ENCODE measurements at places on chromosomes 6 and 20.

GRCh38 chr6:98014442-98015201 is 731.6 kb upstream of the MMS22L start:
- DNase-seq, result no peak

- no peak for DNase-seq
Measured at GRCh38 chr20:47266847-47267515, 89.5 kb downstream of the ZMYND8 start.

DNA sequence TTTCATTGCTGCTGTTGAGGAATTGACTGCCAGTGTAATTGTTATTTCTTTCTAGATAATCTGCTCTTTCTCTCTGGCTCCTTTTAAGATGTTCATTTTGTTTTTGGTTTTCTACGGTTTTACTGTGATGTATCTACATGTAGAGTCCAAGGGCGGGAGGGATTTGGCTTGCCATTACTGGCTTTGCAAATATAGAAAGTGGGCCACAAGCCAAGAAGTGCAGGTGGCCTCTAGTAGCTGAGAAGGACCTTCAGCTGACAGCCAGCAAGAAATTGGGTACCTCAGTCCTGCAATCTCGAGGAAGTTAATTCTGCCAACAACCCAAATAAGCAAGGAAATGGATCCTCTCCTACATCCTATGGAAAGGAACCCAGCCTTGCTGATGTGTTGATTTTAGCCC is 42.8 kb upstream of the GLP1R start:
- no peak for DNase-seq

GRCh38 chr6:135832166-135832565 is 19.3 kb upstream of the PDE7B start:
- no peak for DNase-seq

- DNase-seq, result no peak
Measured at GRCh38 chr6:115004204-115004603, 661.4 kb upstream of the HS3ST5 start.

- DNase-seq, result no peak
Measured at GRCh38 chr20:23071398-23071797, 14.7 kb downstream of the CD93 start.

DNA sequence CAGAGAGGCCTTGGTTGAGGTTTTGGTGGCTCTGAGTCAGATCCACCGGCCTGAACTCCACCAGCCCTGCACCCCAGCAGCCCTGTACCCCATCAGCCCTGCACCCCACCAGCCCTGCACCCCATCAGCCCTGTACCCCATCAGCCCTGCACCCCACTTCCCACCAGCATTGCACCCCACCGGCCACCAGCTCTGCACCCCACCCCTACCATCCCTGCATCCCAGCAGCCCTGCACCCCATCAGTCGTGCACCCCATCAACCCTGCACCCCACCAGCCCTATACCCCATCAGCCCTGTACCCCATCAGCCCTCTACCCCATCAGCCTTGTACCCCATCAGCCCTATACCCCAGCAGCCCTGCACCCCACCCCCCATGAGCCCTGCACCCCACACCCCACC is 14.3 kb upstream of the CHRNA4 start:
- no peak for DNase-seq

GRCh38 chr6:38933426-38933825 is 115.2 kb upstream of the GLP1R start:
- DNase-seq, result no peak

GRCh38 chr6:74936886-74937285 is 269.0 kb downstream of the COL12A1 start:
- peak; percentile 55 for DNase-seq

GRCh38 chr6:89745096-89745495 is 74.5 kb downstream of the MDN1 start:
- no peak for DNase-seq

GRCh38 chr20:50820515-50821256 is 25.8 kb downstream of the BCAS4 start:
- no peak for DNase-seq

DNA sequence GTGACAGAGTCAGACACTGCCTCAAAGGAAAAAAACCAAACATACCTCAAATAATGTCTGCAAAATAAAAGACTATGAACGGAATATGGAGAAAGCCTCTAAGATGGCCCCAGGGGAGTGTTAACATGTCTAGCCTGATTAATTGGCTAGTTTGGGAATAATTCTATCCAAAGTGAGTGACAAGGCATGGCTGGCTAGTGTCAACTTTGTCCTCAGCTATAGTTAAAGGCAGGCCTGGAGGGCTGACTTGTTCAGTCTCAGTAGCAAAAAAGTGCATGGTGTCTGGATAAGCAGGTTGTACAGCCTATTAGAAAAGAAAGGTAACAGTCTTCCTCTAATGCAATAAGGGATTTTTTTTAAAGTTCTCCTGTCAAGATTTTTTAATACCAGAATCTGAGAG is 32.7 kb downstream of the GCNT2 start:
- DNase-seq, result no peak

DNA sequence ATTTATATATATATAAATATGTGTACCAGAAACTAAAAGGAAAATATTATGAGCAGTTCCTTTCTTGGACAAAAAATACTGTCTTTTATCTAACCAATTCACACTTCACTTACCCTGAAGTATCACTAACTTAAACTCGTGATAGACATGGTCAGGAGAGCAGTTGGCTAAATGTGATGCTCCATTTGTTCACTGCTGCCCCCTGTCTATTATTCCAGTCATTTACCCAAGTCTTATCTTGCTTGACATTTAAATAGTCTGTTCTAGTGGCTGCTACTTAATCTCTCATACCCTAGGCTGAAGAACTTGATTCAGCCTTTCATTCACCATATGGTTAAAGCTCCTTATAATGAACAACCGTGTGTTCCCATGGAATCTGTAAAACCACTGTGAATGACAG is 789.6 kb upstream of the EYS start:
- no peak for DNase-seq

GRCh38 chr6:34284563-34285447 is 36.0 kb upstream of the SMIM29 start:
- DNase-seq, result peak; percentile 67

DNA sequence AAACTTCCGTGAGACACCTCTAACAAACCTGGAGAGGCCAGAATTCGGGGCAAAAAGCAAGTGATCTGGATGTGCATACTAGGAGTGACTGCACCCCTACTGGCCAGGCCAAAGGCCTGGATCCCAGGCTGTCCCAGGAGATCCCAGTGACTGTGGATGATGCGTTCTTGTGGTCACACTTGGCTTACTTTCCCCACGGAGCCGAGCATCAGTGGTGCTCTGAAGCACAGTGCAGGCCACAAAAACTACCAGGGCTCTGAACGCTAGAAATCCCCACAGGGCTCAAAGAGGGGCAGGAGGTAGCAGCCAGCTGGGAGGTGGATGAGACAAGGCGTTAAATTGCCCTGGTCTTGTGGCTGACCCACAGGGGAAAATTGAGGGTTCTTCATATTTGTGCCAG is 7.1 kb downstream of the TRIM26 start:
- DNase-seq, result no peak

- DNase-seq, result no peak
Measured at GRCh38 chr20:38175304-38176180, 10.5 kb upstream of the TGM2 start.

DNA sequence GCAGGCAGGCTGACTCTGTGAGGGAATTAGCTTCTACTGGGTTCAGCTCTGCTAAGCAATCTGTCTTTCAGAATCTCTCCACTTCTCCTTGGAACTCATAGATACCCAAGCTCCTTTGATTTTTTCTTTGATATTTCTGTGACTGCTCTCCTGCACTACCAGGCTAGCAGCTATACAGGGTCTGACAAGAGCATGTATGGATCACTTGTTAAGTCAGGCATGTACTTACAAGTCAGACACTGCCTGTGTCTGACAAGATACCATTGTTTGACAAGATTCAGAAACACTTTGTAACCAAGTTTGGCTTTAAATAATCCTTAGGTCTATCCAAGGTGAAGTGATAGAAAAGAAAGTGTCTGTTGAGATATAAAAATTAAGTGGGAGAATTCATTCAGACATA is 79.5 kb downstream of the SESN1 start:
- DNase-seq, result no peak

- DNase-seq, result no peak
Measured at GRCh38 chr6:132820629-132821381, 6.4 kb downstream of the RPS12 start.

- no peak for DNase-seq
Measured at GRCh38 chr6:155418017-155418761, 37.5 kb downstream of the NOX3 start.

DNA sequence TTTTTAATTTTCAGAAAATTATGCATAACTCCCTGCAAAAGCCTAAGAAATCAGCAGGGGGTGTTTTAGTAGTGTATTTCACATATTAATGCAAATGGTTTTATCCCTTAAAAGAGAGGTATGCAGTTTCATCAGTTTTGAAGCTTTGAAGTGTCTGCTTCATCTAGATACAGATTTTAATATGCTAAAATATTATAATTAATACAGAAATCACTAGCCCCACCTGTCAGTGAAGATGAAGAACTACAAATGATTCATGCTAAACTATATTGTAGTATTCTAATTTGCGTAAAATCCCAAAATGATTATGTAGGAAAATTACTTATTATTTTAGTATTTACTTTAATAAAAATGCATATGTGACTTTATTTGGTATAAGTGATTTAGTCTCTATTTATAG is 2.9 kb upstream of the TFB1M start:
- no peak for DNase-seq

DNA sequence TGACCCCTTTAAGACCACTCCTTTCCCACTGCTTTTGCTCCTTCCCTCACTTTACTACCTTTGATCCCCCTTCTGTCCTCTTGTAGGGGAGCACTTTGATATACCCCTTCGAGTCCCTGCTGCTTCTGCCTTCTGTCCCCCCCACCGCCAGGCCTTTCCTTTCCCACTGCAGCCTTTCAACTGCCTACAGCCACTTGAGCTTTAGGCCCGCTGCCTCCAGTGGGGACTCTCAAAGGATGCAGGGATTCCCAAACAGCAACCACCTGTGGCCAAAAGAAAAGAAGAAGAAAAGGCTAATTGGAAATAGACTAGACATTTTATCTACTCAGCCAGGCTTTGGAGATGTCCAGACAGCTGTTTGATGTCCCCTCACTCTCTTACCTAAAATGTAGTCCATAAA is 77.0 kb upstream of the DTNBP1 start:
- no peak for DNase-seq

DNA sequence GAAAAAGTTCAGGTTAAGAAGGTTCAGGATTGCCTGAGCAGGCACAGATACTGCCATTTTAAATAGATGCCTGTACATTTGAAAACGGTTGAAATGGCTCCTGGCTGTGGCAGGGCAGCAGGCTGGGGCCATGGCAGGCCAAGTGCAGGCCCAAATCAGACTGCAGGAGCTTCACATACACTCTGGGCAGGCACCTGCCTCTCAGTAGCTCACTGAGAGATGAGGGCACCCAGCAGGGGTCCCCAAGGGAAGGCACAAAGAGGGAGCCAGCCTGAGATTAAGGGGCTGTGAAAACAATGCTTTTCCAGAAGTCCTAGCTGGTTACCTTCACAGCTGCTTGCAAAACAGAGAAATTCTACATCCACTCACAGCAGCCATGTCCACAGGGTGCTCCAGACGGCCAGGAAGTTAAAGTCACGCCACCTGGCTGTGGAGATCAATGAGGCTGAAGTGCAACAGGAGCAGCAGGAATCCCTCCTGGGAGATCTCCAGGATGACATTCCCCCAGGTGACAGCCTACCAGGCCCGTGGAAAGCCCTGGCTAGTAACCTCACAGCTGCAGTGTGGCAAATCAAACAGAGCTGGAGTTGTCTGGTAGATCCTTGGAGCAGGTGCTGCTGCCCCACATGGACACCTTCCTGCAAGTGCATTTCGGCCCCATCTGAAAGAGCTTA is 6.2 kb upstream of the RAET1E start:
- DNase-seq, result no peak

Data from GM04503 (cell line).